ENCODE measurements at places on chromosomes 6 and 20. TPM values are rescaled to one million over a fixed set of nuclear protein-coding genes. Genes with fewer than 3 reads are reported as not detected.

The CCN2 gene
- total RNA-seq, result 12.5 TPM

The HDGFL1 gene
- total RNA-seq, result not detected

- DNase-seq, result no peak
These were observed 45.1 kb upstream of the EEF1A1 start for GRCh38 chr6:73565767-73566485.

DNA sequence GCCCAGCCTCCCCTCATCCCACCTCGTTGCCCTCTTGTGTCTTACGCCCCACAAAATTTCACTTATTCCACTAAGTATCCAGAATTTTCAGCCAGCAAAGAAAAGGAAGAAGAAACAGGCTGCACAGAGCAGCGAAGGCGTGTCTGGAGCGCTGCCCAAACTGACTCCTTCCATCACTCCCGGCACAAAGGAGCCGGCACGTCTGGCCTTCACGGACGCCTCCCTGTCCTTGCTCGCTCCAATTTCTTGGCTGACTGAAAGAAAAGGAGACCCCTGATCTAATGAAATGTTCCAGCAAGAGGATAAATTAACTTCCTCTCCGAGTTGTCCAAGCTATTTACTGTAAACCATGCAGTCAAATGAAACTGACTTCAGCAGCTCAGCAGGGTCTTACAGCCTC is 152.3 kb upstream of the CDH4 start:
- DNase-seq, result no peak
